ENCODE measurements at places on chromosomes 5 and 9.

DNA sequence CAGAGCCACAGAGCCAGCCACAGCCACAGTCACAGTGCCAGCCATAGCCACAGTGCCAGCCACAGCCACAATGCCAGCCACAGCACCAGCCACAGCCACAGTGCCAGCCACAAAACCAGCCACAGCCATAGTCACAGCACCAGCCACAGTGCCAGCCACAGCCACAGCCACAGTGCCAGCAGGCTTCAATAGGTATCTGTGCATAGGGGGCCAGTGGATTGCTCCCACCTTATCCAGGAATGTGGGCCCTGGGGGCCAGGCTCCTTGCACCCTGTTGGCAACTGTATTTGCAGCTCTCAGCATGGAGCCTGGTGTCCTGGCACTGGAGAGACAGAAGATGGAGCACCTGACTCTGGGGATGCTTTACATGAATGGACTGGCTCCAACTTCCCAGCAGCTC is 111.7 kb upstream of the IRX2 start:
- DNase-seq = no peak

- no peak for DNase-seq
Observed at GRCh38 chr9:100774326-100774725, 196.4 kb downstream of the CAVIN4 start.

- no peak for DNase-seq
Observed at GRCh38 chr9:91915524-91916263, 34.3 kb downstream of the ROR2 start.

- no peak for DNase-seq
Observed at GRCh38 chr5:6868575-6869215, 155.5 kb downstream of the TENT4A start.

GRCh38 chr5:67205981-67206380 is 9.4 kb upstream of the CD180 start:
- DNase-seq = no peak

- no peak for DNase-seq
Observed at GRCh38 chr5:159765135-159765433, 151.2 kb upstream of the ADRA1B start.

DNA sequence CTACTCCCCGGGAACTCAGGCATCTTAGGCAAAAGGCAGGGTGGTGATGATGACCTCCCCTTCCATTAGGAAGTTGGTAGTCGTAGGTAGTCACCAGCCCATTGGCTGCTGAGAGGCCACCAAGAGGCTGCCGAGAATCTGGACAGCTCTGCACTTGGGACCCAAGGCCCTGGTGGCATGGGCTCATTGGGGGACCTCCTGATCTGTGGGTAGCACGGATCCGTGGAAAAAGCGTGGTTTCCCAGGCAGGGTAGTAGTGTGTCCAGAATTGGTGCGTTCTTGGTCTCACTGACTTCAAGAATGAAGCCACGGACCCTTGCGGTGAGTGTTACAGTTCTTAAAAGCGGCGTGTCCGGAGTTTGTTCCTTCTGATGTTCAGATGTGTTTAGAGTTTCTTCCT is 158.8 kb downstream of the CNTLN start:
- DNase-seq = no peak

DNA sequence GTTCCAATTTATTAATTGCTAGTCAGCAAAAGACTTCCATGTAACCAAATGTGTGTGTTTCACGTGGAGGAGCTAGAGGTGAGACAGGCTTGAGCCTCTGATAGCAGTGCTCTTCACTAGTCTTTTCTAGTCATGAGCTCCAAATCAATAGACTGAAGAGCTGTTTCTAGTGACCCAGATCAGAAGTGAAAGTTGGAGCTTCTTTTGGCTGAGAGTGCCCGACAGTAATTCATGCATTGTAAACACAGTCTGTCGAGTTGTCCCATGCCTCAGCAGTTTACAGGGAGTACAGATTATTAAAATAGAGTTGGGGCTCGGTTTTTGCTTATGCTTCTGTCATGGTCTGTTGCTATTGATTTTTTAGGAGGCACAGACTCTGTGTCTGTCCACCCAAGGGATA is 793.1 kb downstream of the DTWD2 start:
- no peak for DNase-seq

DNA sequence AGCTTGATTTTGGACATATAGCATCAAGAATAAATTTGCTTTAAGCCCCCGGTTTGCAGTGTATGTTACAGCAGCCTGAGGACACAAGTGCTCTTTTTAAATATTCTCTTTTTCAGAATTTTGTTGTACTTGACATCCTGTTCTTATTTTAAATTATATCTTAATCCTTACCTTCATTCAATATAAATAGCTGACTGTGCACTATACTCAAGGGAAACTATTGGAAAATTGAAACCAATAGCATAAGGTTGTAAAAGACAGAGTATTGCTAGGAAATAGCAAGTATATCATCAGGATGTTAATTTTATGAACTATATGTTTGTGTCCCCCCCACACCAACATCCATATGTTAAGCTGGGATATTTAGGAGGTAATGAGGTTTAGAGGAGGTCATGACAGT is 120.4 kb upstream of the CDH10 start:
- no peak for DNase-seq

GRCh38 chr5:148620696-148621095 is 33.6 kb downstream of the HTR4 start:
- no peak for DNase-seq

- no peak for DNase-seq
Observed at GRCh38 chr5:93307557-93307956, 273.5 kb downstream of the NR2F1-AS1 start.

- DNase-seq = no peak
Observed at GRCh38 chr9:90261698-90262097, 380.9 kb downstream of the DIRAS2 start.

DNA sequence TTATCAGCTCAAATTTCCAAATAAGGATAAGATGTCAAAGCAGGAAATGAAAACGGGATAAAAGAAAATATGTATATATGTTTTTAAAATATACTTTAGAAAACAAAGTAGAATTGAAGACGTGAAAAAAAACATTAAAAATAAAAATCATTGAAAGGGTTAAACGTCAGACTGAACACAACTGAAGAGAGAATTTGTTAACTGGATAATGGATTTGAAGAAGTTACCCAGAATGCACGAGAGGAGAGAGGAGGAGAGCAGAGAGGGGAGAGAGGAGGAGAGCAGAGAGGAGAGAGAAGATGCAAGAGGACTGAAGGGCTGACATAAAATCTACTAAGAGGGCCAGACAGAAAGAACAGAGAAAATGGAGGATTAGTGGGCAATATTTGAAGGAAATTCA is 88.0 kb downstream of the CDKN2A start:
- DNase-seq = no peak

DNA sequence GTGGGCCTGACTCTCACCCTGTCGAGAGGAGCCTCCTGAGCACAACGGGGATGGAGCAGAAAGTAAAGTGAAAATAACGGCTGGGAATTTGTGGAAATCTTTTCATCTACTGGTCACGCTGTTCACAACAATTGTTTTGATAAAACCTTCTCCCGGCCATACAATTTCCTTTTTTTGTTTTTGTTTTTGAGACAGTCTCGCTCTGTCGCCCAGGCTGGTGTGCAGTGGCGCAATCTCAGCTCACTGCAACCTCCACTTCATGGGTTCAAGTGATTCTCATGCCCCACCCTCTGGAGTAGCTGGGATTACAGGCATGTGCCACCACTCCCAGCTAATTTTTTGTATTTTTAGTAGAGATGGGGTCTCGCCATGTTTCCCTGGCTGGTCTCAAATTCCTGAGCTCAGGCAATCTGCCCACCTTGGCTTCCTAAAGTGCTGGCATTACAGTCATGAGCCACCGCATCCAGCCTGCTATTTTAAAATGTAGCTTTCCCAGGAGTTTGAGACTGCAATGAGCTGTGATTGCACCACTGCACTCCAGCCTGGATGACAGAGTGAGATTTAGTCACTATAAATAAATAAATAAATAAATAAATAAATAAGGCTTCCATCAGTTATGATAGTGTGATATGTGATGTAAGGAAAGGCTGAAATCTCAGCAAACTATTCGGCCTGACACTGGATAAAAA is 73.5 kb upstream of the PTGER4 start:
- DNase-seq = no peak

DNA sequence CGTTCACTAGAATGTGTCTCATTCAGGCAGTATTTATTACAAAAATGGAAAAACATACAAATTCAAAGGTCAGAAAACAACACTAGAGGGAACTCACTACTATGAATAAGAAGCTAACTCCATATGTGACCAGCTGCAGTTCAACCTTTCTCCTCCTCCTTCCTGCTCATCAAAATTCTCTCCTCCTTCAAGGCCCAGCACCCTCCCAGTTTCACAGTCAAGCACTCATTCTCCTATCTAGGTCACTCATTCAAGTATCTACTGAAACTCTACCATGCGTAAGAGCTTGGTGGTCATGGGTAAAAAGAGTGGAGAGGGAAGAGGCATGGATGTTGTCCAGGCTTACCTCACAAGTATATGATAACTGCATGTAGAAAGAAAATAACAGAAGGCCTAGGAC is 27.7 kb downstream of the ECPAS start:
- DNase-seq = no peak

DNA sequence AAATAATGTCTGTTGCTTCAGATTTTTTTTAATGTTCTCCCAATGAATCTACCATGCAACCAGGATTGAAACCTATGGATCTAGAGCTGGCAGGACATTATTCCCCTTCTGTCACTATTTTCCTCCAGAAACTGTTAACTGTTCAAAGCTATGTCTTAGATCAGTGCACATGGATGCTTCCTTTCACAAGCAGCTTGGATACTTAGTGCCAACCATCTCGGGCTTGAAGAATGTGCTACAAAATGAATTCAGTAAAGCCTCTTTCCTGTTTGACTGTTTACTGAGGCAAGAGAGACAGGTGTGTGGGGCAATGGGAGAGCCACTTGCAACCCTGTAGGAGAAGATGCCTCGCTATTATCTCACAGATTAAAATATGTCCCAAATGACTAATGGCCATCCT is 774.8 kb downstream of the KCTD16 start:
- no peak for DNase-seq

GRCh38 chr5:83313436-83313835 is 158.1 kb upstream of the VCAN start:
- DNase-seq = no peak

DNA sequence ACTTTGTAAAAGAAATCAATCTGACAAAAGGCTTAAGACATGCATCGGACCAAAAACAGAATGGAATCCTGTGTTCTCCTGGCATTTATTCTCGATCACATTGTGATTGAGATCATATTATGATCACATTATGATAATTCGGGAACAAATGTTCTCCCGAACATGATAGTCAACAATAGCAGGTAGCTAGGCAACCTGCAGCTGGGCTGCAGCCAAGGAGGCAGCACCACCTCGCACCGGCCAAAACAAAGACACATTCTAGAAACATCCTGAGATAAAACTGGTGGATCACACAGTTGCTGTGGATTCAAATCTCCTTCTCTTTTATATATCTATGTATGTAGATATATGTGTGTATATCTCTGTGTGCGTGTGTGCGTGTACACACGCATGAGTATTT is 480.6 kb upstream of the CYLC2 start:
- DNase-seq = no peak

DNA sequence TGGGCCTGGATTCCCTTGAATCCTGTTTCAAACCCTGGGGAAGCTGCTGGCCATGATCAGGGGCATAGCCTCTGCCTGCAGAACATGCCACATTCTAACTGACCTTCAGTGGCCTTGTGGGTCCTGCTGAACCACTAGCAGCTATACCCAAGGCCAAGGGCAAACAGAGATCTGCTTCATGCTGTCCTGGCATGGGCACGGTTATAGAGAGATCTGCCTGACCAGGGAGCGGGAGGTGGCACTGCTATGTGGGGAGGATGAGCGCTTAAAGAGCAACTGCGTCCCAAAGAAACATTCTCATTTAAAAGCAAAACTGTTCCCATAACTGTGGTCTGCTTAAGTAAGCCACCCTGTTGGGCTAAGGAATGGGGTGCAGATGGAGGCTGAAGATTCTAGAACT is 36.5 kb upstream of the SYNPO start:
- no peak for DNase-seq

DNA sequence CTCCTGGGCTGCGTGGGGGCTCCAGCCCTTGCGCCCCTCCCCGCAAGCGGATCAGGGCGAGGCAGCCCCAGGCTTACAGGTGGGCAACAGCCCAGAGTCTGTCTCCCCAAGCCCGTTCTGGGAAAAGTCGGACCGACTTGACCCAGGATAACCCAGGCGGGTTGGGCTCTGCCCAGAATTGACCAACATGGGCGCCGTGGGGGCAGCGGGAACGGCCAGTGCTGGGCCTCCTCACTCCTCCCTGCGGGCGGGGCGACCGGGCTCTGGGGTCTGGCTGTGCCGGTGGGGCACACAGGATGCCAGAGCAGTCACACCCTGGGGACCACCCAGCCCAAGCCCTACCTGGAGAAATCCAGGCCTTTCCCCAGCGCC is 15.3 kb upstream of the SYNPO start:
- DNase-seq = no peak

- no peak for DNase-seq
Observed at GRCh38 chr5:38547257-38547656, 9.2 kb downstream of the LIFR start.

- no peak for DNase-seq
Observed at GRCh38 chr5:154244476-154244875, 53.9 kb downstream of the GALNT10 start.

GRCh38 chr9:134623258-134624066 is 18.1 kb upstream of the COL5A1 start:
- no peak for DNase-seq

DNA sequence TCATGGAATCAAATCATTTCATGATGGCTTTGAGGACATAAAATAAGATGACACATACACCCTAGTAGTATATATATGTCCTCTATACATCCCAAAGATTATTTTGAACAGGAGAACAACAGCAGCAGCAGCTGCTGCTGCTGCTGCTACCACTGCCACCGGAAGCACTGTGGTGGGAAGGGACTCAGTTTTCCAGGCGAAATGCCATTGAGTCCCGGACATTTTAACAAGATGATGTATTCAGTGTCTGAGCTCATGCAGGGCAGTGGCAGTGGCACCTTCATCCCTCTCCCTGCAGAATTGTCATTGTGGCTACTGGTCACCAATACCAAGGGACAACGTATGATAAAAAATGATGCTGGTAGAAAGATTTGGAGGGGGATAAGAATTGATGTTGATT is 151.3 kb downstream of the CHSY3 start:
- DNase-seq = no peak
